Nucleus accumbens (tissue), 56 donors: ENCODE measurements at places on chromosomes 2 and 18.

DNA sequence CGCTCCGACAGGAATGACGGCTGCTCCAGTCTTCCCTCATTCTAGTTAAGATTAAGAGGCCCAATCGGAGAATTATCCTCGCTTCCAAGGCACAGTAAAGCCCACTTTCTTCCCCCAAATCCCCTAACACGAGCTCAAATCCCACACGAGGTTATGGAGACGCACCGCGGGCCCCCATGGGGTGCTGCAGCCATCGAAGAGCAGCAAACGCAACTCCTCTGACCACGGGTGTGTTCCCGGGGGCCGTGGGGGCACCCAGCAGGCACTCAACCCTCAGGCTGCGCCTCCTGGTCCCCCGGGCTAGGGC, 446 bp downstream of the COPS9 start:
- DNase-seq = no peak

DNA sequence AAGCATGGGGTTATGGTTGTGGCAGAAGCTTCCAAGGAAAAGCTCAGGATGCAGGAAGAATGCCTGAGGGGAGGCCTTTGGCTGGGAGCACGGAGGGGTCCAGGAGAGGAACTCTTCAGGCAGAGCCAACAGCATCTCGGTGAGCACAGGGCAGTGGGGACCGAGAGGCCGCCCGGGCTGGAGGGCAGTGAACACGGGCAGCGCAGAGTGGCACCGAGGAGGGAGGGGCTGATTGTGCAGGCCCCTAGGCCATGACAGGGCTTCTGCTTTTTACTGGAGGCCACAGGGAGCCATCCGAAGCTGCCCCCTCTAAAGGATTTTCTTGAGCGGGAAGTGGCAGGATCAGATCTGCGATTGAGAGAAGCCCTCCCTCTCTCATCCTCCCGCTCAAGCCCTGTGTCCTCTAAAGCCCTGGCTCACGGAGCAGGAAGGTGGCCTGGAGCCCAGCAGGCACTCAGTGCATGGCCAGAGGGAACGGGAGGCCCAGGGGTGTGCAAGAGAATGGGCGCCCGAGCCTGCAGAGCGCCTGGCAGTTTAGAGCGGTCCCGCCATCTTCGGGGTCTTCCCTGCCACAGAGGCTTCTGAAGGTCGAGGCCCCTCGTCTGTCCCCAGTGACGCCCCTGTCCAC, 110.0 kb upstream of the STON1 start:
- DNase-seq = no peak

DNA sequence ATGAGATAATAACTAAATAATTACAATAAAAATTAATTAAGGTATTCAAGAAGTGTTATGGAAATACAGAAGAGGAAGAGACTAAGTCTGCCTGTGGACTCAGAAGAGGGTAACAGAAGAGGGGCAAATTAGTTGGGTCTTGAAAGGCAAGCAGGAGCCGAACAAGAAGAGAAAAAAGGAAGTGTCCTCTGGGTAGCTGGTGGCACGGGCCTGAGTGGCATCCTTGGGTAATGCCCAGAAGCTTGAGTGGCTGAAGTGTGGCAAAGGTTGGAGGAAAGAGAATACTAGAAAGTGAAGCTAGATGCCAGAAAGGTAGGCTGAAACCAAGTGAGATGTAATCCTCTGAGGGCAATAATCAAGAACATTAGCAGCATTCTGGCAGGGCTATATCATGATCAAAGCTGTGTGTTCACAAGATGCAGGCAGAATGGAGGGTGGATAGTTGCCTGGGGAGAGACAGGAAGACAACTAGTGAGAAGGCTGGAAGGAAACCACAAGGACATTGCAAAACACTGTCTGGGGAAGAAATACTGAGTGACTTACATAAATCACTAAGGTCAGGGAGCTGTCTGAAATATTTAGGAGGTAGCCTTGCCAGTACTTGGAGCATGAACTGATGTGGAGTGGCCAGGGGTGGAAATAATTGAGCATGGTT, 16.2 kb downstream of the DOCK10 start:
- no peak for DNase-seq

DNA sequence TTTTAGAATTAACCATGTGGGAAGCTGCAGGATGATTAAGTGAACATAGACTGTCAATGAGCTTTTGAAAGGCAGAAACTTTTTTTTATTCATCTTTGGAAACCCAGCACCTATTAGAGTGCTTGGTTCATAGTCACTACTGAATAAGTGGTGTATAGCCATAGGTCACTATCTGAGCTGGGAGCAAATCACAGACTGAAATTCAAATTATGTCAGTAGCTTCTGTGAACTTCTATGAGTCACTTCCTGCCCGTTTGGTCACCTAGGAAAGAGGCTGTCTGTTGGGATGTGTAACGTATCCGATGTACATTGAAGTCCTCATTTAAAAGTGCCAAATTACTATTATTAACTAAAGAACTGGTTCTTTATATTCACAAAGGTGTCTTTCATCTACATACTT, 20.5 kb upstream of the SLC40A1 start:
- no peak for DNase-seq

DNA sequence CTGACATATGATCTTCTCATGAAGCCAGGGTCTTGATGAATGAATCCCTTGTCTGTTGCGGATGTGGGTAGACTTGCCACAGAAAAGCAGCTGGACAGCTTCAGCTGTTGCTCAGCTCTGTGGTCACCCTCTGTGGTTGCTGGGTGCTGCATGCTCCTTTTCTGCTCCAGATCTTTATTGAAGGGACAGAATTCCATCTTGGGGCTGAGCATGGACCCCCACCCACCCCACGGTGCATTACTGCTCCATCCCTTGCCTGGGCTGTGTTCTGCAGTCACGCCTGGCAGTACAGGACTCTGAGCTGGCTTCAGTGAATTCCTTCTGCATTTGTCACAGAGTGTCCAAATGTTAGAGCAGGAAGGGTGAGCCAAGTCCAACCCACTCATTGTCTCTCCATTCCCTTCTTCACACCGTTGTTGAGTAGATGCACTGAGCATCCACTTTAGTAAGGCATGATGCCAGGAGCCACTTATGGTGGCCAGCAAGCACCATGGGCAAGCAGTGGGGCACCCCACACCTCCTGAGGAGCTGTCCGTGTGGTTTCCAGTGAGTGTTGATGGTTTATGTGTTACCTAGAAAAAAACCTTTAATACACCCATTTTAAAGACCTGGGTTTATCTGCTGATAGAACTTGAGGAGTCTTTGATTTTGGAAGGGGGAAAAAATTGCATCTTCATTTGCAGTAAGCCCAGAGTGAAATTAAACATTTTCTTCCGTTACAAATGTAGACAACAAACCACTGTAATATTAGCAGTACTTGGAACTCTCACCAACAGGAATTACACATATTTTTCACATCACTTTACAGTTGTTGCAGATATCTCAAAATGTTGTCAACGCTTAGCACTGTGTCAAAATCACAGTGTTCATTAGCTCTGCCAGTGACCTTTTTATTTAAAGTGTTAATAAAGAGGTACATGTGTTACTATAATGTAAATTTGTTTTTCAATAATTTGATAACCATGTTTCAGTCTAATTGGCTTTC, 14.7 kb upstream of the ITGB6 start:
- DNase-seq = no peak

DNA sequence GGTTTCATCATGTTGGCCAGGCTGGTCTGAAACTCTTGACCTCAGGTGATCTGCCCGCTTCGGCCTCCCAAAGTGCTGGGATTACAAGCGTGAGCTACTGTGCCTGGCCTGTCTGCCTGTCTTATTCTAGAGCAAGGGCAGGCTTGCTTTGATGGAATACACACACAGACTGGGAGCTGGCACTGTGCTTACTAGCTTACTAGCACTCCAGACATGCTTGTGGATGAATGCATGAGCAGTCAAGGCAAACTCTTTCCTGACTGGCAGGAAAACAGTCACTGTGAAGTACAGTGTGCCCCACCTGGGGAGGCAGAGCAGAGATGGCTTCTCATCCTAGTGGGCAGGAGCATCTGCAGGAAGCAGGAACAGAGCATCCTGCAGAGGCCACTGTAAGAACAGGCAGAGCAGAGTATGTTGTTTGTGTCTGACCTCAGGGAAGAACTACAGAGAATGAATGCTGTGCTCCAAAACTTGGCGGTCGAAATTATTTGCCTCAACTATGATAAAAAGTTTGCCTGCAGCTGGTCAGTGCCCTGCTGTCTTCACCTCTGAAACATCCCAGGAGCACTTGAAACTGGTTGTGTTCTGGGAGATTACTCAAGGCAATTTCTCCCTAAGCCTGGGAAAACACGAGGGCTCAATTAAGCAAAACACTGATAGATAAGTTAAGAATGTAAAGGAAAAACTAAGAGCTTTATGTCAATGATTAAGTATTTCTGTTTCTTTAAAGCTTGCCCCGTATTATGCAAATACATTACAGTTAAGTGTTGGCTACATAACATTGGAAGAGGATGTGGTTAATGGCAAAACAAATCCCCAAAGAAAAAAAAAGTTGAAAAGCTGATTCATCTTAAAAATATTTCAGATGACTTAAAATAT, 102.4 kb downstream of the VAPA start:
- DNase-seq = no peak

DNA sequence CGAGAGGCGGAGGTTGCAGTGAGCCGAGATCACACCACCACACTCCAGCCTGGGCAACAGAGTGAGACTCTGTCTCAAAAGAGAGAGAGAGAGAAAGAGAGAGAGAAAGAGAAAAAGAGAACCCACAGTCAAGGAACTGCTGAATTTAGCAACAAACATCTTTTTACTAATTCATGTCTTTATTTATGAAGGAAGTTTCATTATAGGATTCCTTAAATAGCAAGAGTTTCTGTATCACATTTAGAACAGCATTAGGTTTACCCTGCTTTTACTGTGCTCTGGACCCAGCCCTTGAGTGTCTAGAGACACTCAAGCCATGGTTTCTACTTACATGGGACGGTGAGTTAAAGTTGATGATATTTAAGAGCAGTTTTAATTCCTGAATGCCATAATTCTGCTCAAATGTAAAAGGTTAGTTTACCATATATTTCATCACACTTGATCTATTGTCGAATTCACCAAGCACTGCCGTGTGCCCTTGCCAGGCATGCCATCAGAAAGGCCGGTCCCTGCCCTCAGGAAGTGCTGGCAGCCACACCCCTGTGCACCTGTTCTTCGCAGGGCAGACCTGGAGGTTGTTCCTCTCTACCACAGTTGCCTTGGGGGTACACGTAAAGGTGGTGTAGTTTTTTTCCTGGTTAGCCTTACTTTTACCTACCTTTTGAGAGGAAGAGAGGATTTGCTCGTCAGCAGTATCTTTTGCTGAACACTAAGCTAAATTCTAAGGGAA, 153.3 kb downstream of the LDLRAD4 start:
- no peak for DNase-seq

GRCh38 chr2:19691892-19692291, 209.9 kb downstream of the TTC32 start:
- no peak for DNase-seq

- no peak for DNase-seq
These were observed 26.0 kb downstream of the CTAGE1 start for GRCh38 chr18:22391407-22392345.

- DNase-seq = no peak
These were observed 164.7 kb downstream of the ALPK2 start for GRCh38 chr18:58464104-58464625.

DNA sequence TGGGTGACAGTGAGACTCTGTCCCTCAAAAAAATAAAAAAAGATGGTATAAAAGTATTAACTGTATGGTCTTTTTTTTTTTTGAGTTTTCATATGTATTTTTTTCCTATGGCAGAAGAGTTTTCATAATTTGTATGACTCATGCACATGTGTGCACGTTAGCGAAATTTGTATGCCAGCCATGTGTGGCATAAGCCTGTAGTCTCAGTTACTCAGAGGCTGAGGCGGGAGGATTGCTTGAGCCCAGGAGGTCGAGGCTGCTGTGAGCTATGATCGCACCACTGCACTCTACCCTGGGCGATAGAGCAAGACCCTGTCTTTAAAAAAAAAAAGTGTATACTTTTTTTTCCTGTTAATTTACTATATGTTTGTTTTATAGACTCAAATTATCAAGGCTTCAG, 160.8 kb downstream of the TGIF1 start:
- no peak for DNase-seq

- DNase-seq = no peak
These were observed 361.2 kb downstream of the ZNF516 start for GRCh38 chr18:76133873-76134272.

DNA sequence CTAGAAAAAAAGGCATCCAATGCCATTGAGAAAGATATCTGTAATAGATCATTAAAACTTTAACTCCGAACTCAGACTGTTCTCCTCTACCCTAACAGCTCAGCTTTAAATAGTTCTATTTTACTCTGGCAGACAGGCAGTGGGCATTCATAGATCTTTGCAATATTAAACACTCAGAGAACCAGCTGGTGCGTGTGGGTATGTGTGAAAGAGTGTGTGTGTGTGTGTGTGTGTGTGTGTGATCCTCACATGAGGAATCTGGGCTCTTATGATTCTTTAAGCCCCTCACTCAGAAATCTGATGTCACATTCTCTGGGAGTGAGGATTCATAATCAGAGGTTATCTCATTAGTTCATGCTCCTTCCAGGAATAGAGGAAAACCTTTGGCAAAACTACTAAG, 144.3 kb downstream of the KCNH7 start:
- DNase-seq = no peak

DNA sequence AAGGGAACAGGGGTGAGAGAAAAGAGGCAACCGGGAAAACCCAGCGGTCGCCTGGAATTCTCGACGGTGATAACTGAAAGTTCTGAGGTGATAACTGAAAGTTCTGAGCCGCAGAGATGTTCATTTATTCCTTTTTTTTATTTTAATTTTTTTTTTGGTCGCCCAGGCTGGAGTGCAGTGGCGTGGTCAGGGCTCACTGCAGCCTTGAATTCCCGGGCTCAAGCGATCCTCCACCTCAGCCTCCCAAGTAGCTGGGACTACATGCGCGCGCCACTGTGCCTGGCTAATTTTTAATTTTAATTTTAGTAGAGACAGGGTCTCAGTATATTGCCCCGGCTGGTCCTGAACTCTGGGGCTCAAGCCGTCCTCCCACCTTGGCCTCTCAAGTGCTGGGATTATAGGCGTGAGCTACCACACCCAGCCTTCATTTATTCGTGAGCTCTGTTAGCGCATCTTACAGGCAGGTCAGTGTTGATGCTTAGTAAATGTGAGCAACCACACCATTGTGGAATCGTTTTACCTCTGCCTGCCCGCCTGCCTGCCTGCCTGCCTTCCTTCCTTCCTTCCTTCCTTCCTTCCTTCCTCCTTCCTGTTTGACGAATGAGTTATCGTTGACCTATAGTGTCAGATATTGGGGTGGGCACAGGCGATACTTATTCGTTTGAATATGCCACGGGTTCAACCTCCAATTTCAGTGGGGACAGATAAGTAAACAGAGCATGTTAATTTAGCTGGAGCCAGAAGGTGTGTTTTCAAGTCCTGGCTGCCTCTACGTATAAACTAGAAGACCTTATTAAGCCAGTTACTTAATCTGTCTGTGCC, 557 bp upstream of the E2F6 start:
- DNase-seq = no peak

DNA sequence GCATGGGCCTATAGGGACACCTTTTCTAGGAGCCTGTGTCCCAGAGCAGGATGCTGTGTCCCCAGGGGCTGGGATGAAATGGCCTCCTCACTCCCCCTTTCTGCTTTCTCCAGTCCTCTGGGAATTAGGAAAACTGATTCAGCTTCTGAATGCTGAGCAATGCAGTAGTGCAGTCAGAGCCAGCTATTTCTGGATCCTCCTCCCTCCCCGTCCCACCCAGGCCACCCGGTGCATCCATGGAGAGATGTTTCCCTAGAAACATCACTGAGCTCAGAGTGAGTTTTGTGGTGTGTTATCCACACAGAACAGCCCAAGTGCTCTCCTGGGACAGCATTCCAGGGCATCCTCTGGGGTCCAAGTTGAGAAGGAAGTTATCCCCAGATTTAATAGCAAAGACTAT, 125.5 kb downstream of the LOXHD1 start:
- DNase-seq = no peak

- no peak for DNase-seq
These were observed 35.6 kb downstream of the PPP3R1 start for GRCh38 chr2:68216454-68217310.

- peak; percentile 32 for DNase-seq
These were observed 387.6 kb downstream of the FIGN start for GRCh38 chr2:163347982-163348856.
